Panc1 (cell line): ENCODE measurements at places on chromosomes 12 and 14.

- DNase-seq: no peak
Observed at GRCh38 chr12:132520421-132521199, 30.7 kb downstream of the FBRSL1 start.

GRCh38 chr12:130646716-130647370 is 69.3 kb downstream of the RIMBP2 start:
- no peak for DNase-seq

DNA sequence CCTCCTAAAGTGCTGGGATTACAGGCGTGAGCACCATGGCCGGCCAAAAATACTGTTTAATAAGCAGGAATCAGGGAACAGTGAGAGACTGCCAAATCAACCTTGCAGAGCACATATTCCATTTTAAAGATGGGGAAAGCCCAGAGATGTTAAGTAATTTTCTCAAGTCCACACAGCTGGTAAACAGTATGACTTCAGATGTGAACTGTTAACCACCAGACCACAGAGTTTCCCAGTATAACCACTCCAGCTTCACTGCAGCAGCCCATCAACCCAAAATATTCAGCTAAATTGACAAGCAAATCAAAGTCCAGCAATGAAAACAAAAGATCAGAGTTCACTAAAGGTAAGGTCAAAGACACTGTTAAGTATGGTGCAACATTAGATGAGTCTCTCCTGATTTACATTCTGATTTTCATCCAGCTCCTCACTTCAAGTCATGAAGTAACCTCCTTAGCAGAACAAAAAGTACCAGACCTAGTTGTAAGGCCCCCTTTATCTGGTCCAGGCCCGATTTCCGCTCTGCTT is 82.1 kb downstream of the TRAFD1 start:
- DNase-seq: no peak

DNA sequence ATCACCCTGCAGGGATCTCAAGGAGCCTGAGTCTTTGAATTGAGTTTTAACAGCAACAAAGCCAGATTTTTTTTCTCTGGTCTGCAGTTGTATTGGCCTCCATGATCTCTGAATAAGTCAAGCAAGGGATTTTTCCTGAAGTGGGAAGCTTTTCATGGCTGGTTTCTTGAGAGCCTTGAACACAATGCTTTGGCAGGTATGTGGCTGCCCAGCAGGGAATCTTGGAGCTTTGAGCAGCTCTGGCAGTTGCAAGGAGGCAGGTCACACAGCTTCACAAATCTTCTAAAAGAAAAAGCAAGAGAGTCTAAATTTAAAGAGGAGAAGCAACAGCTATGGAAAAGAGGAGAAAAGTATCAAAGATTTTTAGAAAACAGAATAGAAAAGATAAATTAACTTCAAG is 60.1 kb downstream of the RPS29 start:
- DNase-seq: no peak

DNA sequence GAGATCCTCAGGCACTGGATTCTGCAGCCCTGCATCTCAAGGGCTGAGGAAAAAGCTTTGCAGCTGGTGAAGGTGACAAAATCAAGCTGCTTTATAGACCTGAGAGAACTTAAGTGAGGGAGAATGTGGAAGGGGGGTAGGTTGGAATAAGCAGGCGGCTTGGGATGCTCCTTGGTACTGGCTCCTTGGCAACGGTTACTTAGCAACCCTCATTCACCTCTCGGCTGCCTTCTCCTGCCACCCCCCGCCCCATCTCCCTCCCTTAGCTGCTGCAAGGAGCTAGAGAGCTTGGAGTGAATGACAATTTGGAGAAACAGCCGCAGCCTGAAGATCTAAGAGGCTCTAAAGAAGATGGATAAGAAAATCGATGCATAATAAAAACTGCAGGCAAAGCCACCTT is 44.1 kb upstream of the CISTR start:
- DNase-seq: no peak

DNA sequence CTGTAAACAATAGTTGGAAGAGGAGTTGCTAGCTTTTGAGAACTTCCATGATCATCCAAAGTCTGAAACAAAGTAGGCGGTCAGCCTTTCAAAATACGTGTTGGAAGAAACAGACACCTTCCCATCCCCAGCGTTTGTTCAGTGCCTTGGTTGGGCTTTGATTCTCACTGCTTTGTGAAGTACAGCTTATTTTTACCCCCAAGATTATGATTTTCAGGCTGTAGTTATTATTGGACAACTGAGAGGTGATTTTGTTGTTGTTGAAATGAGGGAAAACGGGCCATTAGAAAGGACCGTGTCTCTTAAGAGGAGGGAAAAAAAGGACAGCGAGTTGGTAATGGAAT is 921 bp upstream of the CEP83 start:
- DNase-seq: no peak

DNA sequence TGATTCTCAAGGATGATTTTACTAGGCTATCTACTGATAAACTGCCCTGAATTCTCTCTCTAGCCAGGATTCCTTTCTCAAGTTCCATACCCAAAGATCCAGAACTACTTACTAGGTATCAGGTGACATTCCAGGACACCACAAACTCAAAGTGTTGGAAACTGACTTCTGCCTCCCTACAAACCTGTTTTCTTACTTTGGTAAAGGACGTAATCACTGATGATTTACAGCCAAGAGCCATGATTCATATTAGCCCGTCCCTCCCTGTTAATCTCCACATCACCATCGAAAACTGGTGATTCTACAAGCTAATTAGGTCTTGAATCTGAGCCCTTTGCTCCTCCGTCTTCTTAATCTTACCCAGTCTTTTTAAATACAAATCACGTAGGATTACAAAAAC is 1.0 kb upstream of the ATG14 start:
- DNase-seq: no peak

DNA sequence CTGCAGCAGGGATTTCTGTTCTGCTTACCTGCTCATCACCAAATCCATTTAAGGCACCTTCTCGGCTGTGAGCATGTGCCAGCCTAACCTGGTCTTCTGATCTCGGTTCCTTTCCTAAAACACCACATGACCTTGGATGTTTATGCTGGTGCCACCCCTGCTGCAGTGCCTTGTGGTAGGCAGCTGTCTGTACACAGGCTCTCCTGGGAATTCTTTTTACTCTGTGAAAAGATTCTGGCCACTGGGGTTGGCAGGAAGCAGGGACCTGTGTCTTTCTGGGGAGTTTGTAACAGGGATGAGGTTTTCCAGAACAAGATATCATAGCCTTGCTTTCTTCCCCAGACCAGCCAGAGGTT is 10.4 kb upstream of the PLEKHG3 start:
- DNase-seq: no peak

- no peak for DNase-seq
Observed at GRCh38 chr12:14148489-14149270, 167.3 kb upstream of the GRIN2B start.

GRCh38 chr14:34785223-34786006 is 71.0 kb upstream of the CFL2 start:
- DNase-seq: no peak

DNA sequence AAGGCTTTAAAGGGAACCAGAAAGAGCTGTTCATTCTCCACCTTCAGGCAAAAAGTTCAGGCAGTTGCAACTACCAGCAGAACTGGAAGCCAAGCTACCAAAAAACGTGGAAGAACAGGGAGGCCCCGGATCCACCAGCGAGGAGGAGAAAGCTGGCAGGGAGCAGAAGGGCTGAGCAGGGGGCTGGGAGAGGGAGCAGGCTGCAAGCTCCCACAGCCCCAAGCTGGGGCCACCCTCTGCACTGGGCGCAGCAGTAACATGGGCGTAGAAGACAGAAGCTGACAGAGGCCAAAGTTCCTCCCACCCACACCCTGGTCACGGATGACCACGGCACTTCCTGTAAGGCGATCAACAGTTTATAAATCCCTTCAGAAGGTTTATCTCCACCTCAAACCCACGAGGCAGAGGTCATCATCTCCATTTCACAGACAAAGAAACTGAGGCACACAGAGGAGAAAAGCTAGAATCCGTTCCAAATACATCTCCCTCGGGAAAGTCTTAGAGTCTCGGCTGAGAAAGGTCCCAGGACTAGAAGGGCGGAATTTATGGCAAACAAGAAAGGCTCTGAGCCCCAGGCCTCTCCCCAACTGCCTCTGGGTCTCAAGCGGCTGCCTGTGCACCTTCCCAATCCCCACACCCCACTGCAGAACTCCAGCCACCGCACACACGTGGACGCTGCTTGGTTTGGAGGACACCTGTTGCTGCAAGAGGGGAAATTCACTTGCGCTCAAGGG is 1.8 kb downstream of the CCDC85C start:
- DNase-seq: no peak

GRCh38 chr12:102939670-102940222 is 17.7 kb upstream of the ASCL1 start:
- DNase-seq: no peak

- no peak for DNase-seq
Observed at GRCh38 chr14:23935158-23935557, 18.4 kb upstream of the DHRS4 start.

DNA sequence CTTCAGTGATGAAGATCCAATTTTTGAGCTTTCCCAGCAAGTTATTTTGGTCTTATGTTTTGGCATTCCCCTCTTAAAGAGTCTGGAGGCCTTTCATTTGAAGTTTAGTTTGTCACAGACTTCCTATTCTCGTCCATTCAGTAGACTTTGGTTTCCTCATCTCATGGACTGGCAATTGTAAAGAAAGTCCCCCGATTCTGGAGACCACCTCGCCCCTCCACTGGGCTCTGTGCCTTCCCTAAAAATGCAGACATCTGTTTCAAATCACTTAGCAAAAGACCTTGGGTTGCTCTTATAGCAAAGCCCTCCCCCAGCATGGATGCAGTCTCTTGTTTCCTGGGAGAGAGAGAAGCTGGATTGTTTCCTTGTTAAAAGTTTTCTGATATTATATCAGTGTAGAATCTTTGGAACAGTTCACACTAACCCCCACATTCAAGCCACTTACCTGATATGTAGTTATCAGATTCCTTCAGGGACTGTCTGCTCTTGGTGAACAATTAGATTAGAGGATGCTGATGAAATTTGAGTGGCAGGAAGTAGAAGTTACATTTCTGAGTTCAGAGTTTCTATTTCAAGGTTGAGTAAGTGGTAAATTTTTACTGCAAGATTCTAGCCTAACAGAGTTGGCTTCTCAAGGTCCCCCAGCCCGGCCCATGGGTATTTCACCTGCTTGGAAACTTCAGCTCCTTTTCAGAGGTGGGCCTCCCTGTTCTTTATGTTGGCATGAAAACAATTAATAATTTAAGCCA is 56.3 kb downstream of the PLXNC1 start:
- no peak for DNase-seq

DNA sequence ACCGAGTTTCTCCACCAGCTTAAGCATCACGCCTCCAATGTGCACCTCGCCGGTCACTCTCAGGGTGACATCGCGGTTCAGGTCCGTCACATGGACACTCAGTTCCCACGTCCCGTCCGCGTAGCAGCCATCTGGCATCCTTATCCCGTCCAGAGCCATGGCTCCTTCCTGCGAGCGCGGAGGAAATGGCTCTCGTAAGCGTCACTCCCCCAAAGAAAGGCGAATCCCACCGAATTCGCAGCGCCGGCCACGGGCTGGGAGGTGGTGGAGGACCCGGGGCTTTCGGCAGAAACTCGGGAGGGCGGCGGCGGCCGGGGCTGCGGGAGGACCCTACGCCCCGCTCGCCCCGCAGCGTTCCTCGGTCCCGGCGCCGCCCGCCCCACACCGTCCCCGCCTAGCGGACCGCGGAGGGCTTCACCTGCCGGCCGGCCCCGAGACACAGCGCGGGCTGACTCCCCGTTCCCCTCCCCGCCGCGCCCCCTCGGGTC is 396 bp downstream of the FERMT2 start:
- DNase-seq: no peak

- DNase-seq: no peak
Observed at GRCh38 chr12:51864833-51865670, 16.5 kb upstream of the FIGNL2 start.

DNA sequence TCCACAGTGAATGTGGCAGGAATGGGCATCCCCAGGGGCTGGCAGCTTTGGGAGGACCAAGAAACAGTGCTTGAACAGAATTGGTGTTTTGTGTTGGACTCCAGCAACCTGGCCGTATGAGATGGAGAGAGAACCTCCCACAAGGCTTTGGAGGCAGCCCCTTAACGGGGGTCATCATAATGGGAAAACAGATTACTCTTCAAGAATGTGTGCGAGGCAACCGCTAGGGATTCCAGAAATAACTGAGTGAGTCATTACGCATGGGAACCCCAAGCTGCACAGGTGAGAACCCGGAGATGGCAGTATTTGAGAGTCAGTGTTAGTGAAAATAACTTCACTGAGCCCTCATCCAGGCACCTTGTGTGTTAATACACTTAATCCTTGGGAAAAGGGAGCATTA is 567.8 kb upstream of the TBX3 start:
- DNase-seq: no peak

- no peak for DNase-seq
Observed at GRCh38 chr12:66885115-66885875, 206.4 kb upstream of the GRIP1 start.

DNA sequence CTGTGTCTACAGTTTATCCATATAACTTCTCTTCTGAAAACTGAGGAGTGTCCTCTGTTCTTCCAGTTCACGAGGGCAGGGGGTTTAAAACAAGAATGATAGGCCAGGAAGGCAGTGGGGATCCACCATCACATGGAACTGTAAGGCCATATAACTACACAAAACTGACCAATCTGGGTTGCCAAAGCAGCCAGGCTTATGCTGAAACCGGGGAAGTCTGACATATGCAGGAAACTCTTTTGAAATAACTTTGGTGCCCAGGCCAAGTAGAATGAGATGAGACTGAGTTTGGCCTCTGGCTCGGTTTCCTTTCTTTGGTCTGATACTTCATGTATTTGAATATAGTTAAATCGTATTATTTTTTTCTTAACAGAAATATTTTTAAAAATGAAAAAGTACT is 18.0 kb upstream of the ATF1 start:
- DNase-seq: no peak

DNA sequence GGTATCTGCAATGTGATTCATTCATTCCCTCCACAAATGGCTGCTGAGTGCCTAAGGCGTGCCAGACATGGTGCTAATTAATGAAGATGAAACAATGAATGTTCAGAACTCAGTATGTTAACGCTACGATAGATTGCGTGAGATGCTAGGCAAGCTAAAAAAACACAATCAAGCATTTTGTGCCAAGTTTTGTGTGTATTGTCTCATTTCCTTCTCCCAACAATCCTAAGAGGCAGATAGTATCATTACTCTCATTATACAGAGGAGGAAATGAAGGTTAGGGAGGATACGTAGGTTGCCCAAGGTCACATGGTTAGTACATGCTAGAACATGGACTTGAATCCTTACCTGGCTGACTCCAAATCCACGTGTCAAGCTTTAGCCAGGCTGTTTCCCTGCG is 264.4 kb downstream of the EFCAB11 start:
- no peak for DNase-seq

DNA sequence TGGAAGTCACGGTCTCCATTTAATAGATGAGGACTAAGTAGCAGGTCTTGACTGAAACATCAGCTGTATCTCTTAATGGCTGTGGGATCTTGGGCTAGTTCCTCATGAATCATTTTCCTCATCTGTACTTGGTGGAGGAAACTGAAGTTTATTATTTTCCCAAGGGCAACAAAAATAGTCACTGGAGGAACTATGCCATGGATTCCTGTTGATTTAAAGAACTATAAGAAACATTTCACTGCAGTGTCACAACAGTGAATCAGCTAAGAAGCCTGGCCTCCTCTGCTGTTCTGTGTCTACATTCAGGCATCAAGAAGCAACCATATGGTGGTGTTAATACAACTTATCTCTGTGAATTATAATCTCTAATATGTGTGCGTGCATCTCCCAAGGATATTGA is 200.5 kb downstream of the STXBP6 start:
- DNase-seq: no peak

- no peak for DNase-seq
Observed at GRCh38 chr14:58824106-58824505, 186.3 kb downstream of the DACT1 start.

GRCh38 chr14:64676410-64677008 is 27.7 kb upstream of the PLEKHG3 start:
- no peak for DNase-seq

GRCh38 chr14:60356906-60357550 is 108.0 kb downstream of the PPM1A start:
- no peak for DNase-seq
